CD4-positive, alpha-beta memory T cell (primary cell): ENCODE measurements at places on chromosomes 7 and 10. TPM values are rescaled to one million over a fixed set of nuclear protein-coding genes. Genes with fewer than 3 reads are reported as not detected.

DNA sequence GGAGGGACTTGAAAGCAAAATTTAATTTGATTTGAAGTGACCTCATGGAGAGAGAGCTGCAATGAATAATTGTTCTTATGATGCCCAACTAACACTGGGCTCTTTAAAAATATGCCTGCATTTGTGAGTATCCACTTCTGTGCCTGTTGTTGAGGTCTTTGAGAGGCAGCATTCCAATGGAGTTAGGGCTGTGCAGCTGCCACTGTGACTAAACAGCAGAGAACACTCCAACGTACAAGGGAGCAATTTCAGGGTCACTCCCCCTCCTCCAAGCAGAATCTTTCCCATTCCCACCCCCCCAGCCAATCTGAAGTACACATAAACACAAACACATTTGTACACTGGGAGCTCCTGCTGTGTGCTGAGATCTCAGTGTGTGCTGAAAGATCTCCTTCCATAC, 28.0 kb upstream of the GSAP start:
- H3K4me1 ChIP-seq: no peaks in the 10 kb centered on the region
- H3K4me3 ChIP-seq: no peak overlapping the region
- H3K27me3 ChIP-seq: peaks cover 3% of the 10 kb centered on the region
- DNase-seq: no peak
- no peak overlapping the region for H3K27ac ChIP-seq

GRCh38 chr7:39745320-39745719, 121.9 kb downstream of the RALA start:
- peaks cover 3% of the 10 kb centered on the region for H3K4me1 ChIP-seq
- no peak overlapping the region for H3K4me3 ChIP-seq
- H3K36me3 ChIP-seq: no peaks in the 10 kb centered on the region
- no peaks in the 10 kb centered on the region for H3K27me3 ChIP-seq
- no peak for DNase-seq
- H3K27ac ChIP-seq: no peak overlapping the region

- no peak overlapping the region for H3K27ac ChIP-seq
- no peak overlapping the region for H3K4me3 ChIP-seq
- no peaks in the 10 kb centered on the region for H3K4me1 ChIP-seq
- no peak for DNase-seq
- H3K27me3 ChIP-seq: no peaks in the 10 kb centered on the region
Observed at GRCh38 chr7:14207138-14207537, 217.7 kb upstream of the ETV1 start.

DNA sequence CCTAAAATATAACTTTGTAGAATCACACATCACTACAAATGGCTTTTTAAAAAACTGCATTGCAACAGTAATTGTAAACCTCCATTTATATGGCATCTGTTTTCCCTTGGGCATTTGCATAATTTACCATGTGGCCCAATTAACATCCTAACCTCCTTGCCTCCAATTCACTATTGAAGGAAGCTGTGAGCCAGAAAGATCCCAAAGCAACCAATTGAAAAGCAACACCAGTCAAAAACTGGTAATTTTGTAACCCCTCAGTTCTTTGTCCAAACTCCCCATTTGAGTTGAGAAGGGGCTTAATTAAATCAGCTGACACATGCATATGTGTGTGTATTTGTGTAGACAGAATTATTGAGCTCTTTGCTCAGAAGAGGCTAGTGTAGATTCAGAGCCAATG, 90.3 kb downstream of the FAM13C start:
- no peaks in the 10 kb centered on the region for H3K4me1 ChIP-seq
- H3K27me3 ChIP-seq: no peaks in the 10 kb centered on the region
- H3K27ac ChIP-seq: no peak overlapping the region
- H3K36me3 ChIP-seq: no peaks in the 10 kb centered on the region

DNA sequence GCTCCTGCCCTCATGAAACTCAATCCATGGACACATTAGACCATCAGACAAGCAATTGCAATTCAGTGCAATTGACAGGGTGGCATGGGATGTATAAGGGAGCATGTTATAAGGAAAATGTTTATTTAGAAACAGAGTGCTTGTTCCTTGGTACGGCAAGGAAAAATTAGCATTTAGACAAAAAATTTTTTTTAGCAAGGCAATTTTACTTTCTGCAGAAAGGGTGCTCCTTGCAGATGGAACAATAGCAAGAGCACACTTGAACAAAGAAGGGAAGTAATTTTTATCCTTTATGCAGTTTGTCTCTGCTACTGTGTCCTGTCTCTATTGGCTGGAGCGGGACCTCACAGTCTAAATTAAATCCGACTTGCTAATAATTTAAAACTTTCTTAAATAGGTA, 6.2 kb upstream of the BAG3 start:
- H3K4me1 ChIP-seq: peaks cover 30% of the 10 kb centered on the region
- H3K4me3 ChIP-seq: no peak overlapping the region
- H3K27ac ChIP-seq: no peak overlapping the region
- H3K36me3 ChIP-seq: no peaks in the 10 kb centered on the region
- H3K27me3 ChIP-seq: no peaks in the 10 kb centered on the region

DNA sequence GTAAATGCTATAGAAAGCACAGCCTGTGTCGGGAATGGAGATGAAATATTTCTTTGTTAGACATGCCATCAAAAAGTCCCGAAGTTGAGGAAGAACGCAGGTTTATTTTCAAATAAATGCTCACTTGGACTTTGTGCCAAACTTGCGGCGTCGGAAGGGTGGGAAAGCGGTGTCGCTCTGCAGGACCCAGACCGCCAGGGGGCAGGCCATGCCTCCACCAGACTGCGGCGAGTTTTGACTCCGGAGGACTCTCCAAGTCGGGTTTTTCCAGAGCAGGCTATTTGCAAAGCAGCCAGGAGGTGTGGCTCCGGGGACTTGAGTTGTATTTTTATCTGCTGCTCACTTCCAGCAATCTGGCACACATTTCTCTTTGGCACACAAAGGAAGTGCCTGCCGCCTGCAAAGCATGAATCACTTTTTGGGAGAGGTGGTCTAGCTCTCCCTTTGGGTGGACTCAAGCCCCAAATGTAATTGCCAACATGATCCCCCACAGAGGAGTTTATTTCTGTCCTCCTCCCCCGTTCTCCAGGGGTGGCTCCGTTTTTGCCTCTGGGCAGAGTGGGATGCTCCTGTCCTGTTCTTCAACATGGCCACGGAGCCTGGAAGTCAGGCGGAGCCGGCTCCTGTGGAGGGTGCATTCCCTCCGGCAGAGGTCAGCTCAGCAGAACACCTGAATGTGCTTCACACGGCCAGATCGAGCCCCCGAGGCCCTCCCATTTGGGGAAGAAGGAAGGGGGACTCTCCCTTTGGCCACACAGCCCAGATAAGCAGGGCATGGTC, 82.3 kb upstream of the GPR26 start:
- H3K4me3 ChIP-seq: no peak overlapping the region
- no peak overlapping the region for H3K27ac ChIP-seq
- H3K27me3 ChIP-seq: peaks cover 3% of the 10 kb centered on the region
- H3K36me3 ChIP-seq: no peaks in the 10 kb centered on the region
- DNase-seq: no peak

DNA sequence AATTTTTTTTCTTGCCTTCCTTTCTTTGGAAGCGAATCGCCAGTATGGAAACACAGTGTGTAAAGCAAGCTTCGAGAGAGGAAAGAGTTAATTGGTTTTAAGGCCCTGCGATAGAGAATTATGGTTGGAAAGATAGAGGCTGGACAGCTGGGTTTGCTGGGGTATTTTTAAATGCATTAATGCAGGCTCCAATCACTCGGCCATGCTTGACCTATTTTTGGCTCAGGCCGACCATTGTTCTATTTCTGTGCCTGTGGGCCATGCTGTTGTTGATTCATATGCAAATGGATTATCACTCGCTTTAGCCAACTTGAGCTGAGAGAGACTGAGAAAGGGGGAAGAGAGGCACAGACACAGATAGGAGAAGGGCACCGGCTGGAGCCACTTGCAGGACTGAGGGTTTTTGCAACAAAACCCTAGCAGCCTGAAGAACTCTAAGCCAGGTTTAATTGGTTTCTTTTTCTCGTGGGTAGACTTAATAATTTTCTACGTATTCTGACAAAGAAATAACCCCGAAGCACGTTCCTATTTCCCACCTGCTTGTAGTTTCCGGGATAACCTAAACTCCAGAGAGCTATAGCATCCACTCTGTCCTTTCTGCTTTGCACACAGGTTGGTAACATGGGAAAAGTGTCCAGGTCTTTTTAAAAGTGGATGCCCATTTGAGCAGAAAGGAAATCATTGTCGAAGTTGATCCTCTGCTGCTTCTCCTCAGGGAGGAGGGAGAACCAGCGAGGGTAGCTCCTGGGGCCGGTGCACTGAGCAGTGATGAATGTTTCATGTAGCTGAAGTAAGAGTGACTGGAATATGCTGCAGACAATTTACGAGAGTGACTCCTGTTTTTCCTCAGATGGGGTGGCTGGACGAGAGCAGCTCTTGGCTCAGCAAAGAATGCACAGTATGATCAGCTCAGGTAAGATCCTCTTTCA, at the start of gene HDAC9:
Gene HDAC9 (plus strand): TSS at position 338 of the 929 bp plus-strand sequence. CDS start 554 bp downstream, at position 892.
- no peaks in the 10 kb centered on the region for H3K4me1 ChIP-seq
- no peak for DNase-seq
- H3K36me3 ChIP-seq: no peaks in the 10 kb centered on the region
- no peak within 1 kb of the TSS for H3K4me3 ChIP-seq
- no peaks in the 10 kb centered on the region for H3K27me3 ChIP-seq
- no peak within 1 kb of the TSS for H3K27ac ChIP-seq

NAT16 gene
- total RNA-seq: not detected

DNA sequence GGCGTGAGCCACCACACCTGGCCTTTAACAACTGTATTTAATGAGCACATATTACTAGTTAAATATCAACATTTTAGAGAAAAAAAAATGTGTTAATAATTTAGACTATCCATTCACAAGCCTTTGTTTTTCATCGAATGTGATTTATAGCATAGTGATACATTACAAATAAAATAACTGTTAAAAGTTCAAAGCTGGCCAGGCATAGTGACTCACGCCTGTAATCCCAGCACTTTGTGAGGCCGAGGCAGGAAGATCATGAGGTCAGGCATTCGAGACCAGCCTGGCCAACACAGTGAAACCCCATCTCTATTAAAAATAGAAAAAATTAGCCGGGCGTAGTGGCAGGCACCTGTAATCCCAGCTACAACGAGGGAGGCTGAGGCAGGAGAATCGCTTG, 72.7 kb downstream of the HACD1 start:
- H3K4me1 ChIP-seq: no peaks in the 10 kb centered on the region
- no peak for DNase-seq
- no peaks in the 10 kb centered on the region for H3K27me3 ChIP-seq
- no peaks in the 10 kb centered on the region for H3K36me3 ChIP-seq

MKX gene
- not detected for total RNA-seq

CLDN3 gene
- total RNA-seq: not detected

- no peak for DNase-seq
- H3K27me3 ChIP-seq: no peaks in the 10 kb centered on the region
- H3K4me1 ChIP-seq: peaks cover 25% of the 10 kb centered on the region
- H3K36me3 ChIP-seq: peaks cover 29% of the 10 kb centered on the region
Observed at GRCh38 chr7:151238190-151238810, 6.0 kb downstream of the CHPF2 start.

GRCh38 chr10:125055446-125055845, 104.9 kb downstream of the CTBP2 start:
- no peak for DNase-seq
- H3K27me3 ChIP-seq: no peaks in the 10 kb centered on the region
- H3K4me3 ChIP-seq: no peak overlapping the region
- H3K36me3 ChIP-seq: no peaks in the 10 kb centered on the region
- H3K27ac ChIP-seq: no peak overlapping the region

AKR1D1 gene
- total RNA-seq: not detected

RBM17 gene
- total RNA-seq: 117 TPM

GRCh38 chr10:84876116-84876999, 548.0 kb downstream of the CCSER2 start:
- H3K36me3 ChIP-seq: no peaks in the 10 kb centered on the region
- H3K4me3 ChIP-seq: no peak overlapping the region
- H3K4me1 ChIP-seq: no peaks in the 10 kb centered on the region
- no peaks in the 10 kb centered on the region for H3K27me3 ChIP-seq
- no peak for DNase-seq
- H3K27ac ChIP-seq: no peak overlapping the region

DNA sequence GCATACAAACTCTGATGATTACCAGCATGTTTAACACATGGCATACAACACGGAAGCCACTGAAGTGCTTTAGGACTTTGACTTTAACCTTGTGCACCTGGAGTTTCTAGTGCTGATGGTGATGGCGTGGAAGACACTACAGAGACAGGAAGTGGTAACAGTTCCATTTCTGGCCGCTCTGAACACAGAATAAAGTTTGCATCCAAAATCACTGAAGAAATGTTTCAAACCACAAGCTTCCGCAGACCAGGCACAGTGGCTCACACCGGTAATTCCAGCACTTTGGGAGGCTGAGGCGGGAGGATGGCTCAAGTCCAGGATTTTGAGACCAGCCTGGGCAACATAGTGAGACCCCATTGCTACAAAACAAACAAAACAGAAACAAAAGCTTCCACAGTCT, 40.3 kb upstream of the TNPO3 start:
- H3K36me3 ChIP-seq: no peaks in the 10 kb centered on the region
- H3K4me1 ChIP-seq: peaks cover 18% of the 10 kb centered on the region
- peak; percentile 43 for DNase-seq
- no peak overlapping the region for H3K4me3 ChIP-seq
- peaks cover 3% of the 10 kb centered on the region for H3K27me3 ChIP-seq
- H3K27ac ChIP-seq: no peak overlapping the region

OGDHL gene
- not detected for total RNA-seq

DNA sequence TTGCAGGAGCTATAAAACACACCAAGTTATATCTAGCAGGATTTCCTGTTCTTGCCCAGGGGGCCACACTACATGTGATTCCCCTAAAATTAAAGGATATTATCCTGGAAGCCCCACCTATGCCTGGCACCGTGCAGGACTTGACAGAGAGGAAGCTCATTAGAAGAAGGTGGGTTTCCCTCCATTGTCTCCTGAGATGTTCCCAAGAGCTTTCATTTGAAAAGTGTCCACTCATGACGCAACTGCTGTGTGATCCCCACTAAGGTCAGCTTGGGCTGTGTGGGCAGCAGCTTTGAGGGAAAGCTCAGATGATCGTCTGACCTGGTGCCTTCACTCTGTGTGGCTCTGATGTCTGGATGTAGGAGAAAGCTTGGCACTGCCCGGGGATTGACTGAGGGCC, 53.5 kb downstream of the RAMP3 start:
- no peak overlapping the region for H3K4me3 ChIP-seq
- no peaks in the 10 kb centered on the region for H3K4me1 ChIP-seq
- no peaks in the 10 kb centered on the region for H3K27me3 ChIP-seq
- H3K27ac ChIP-seq: no peak overlapping the region

TAS2R5 gene
- 4.9 TPM for total RNA-seq

- no peaks in the 10 kb centered on the region for H3K36me3 ChIP-seq
- no peak overlapping the region for H3K27ac ChIP-seq
- no peaks in the 10 kb centered on the region for H3K4me1 ChIP-seq
- no peak overlapping the region for H3K4me3 ChIP-seq
Observed at GRCh38 chr7:16813232-16813616, 8.4 kb upstream of the AGR2 start.

ALOX5 gene
- 3.3 TPM for total RNA-seq

ITIH5 gene
- total RNA-seq: not detected

GRCh38 chr10:132921818-132922807, 20.3 kb downstream of the CFAP46 start:
- no peaks in the 10 kb centered on the region for H3K36me3 ChIP-seq
- H3K4me1 ChIP-seq: no peaks in the 10 kb centered on the region
- DNase-seq: no peak
- H3K27ac ChIP-seq: no peak overlapping the region

HGF gene
- total RNA-seq: not detected

GRCh38 chr7:74387606-74388005, 66.1 kb upstream of the GTF2IRD1 start:
- no peak overlapping the region for H3K4me3 ChIP-seq
- no peaks in the 10 kb centered on the region for H3K27me3 ChIP-seq
- no peak for DNase-seq
- H3K4me1 ChIP-seq: no peaks in the 10 kb centered on the region
- no peaks in the 10 kb centered on the region for H3K36me3 ChIP-seq
- H3K27ac ChIP-seq: no peak overlapping the region

GRCh38 chr10:84820120-84820519, 491.7 kb downstream of the CCSER2 start:
- no peak overlapping the region for H3K27ac ChIP-seq
- H3K4me3 ChIP-seq: no peak overlapping the region
- no peak for DNase-seq
- no peaks in the 10 kb centered on the region for H3K4me1 ChIP-seq
- H3K36me3 ChIP-seq: no peaks in the 10 kb centered on the region
